ENCODE measurements at places on chromosomes 5 and 9.

- no peak for DNase-seq
Observed at GRCh38 chr9:111029260-111029659, 9.0 kb downstream of the LPAR1 start.

GRCh38 chr9:38208206-38208901 lies 139.3 kb upstream of the SHB start:
- DNase-seq: no peak

- no peak for DNase-seq
Observed at GRCh38 chr9:98380065-98380681, 124.7 kb upstream of the TBC1D2 start.

- DNase-seq: peak; percentile 48
Observed at GRCh38 chr5:88691945-88692868, 190.8 kb downstream of the MEF2C start.

- no peak for DNase-seq
Observed at GRCh38 chr5:16722097-16722495, 105.3 kb upstream of the RETREG1 start.

- DNase-seq: peak; percentile 9
Observed at GRCh38 chr9:86405926-86406325, 51.7 kb upstream of the TUT7 start.

Data from globus pallidus (tissue), 1 donor.